ENCODE measurements at places on chromosomes 3 and 15.

DNA sequence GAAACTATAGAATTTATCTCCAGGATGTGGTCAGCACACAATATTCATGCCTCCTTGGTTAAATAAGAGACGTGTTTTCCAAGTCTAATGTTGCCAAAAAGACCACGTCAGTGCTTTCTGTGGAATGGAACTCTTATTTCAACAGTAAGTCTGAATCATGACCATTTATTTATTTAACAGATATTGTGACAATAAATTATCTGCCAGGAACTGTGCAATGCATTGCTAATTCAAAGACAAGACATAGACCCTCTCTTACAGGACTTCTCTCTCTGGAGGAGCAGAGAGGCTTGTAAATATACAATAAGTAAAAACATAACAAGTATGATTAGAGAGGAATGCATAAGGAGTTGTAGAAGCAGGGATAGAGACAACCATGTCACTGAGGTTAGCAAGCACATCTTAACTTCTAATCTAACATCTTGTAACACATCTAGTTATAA is 227.5 kb downstream of the DTWD1 start:
- no peak for DNase-seq

DNA sequence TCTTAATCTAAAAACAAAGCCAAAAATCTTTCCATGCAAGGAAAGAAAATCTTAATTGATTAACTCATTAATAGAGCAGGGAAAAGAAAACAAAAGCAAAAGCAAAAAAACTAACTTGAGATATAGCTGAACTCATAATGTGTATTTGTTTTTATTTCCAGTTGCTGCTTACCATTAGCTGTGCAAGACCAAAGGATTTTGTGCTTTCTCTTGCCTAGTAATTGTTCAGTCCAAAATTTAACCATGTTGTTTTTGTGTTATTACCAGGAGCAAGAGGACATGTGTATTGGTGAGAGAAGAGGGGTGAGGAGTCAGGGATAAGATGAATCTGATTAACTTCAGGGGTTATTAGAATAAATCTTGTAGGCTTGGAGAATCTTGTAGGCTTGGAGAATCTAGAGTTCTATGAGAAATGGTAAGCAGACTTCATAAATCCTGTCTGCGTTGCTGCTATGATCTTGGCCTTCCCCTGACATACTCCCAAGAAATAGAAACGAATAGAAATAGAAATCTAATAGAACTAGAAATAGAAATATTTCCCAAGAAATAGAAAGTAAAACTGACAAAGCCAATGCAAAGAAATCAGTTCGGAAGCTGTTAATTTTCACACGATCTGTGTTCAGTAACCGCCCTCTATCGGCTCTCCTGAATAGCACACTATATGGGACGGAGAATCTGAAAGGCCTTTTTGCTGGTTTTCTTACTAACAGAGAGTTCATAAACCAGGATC is 72.6 kb upstream of the TNFSF10 start:
- peak; percentile 78 for DNase-seq

- no peak for DNase-seq
These were observed 319.2 kb upstream of the TRIM42 start for GRCh38 chr3:140358686-140359085.

DNA sequence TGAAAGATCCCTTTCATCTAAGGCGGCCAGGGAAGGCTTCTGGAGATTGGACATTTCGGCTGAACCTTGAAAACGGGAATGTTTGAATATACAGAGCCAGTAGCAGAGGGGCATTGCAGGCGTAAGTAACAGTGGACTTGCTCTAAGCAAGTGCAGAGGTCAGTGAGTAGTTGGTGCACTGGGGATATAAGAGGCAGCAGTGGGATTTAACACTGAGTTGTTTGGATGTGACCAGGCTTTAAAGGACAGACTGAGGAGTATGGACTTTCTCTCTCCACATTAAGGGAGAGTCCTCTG is 1.3 kb downstream of the ARNT2 start:
- no peak for DNase-seq

DNA sequence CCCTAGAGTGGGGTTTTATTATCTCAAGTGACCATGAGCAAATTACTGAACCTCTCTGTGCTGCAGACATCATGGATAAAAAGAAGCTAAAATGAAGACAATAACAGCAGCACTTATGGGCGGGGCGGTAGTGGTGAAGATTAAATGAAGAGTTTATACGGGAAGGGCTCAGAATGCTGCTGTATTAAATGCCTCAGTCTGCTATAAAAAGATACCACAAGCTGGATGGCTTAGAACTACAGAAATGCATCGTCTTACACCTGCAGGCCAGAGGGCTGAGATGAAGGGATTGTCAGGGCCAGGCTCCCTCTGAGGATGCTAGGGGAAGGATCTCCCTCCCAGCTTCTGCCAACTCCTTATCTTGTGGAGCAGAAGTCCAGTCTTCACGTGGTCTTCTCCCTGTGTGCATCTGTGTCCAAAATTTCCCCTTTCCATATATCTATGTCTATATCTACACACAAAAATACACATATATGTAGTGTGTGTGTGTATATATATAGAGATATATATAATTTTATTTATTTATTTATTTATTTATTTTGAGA is 2.9 kb downstream of the ALG1L2 start:
- DNase-seq: no peak

DNA sequence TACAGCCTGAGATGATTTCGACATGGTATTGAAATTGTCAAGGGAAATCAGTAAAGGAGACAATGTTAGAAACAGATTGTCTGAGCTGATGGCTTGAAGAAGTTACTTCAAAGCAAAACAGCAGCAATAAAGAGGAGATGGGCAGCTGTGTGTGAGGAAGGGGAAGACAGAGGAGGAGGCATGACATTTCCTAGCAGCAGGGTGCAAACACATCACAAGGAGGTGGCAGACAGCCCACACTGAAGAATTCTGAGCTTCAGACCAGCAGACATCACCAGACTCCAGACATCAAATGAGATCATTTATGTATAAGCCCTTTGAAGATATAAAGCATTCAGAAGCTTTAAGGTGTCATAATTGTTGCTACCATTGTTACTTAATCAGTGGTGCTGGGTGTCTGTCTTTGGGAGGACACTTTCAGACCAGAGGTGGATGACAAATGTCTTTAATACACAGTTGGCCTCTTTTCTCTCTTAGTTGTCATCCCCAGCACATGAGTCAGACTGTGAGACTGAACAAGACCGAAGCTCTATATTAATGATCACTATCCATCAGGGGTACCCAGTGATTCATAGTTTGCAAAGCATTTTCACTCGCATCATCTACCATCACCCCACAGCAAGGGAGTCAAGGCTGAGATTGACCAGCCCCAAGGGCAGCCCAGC is 203.9 kb downstream of the MINAR1 start:
- no peak for DNase-seq

DNA sequence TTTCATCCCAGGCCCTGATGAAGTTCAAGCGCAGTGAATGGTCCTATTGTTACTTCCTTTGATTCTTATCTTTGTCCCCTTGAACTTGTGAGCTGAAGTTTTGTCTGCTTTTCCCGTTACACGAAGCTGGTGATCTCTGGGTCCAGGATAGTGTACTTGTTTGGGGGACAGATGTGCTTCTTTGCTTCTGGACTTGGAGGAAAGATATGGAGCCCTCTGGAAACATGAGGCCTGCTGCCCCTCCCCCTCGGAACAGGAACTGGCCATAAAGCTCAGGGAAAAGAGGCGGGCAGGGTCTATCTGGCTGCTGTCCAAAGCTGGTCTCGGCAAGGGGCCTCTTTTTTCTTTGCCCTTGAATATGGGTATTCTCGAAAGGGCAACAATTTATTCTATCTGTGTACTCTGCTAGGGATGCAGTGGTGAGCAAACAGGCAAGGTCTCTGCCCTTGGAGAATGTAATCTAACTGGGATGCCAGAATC is 47.6 kb downstream of the IDH2 start:
- DNase-seq: no peak

GRCh38 chr3:156472684-156473083 is 82.2 kb downstream of the SSR3 start:
- no peak for DNase-seq

DNA sequence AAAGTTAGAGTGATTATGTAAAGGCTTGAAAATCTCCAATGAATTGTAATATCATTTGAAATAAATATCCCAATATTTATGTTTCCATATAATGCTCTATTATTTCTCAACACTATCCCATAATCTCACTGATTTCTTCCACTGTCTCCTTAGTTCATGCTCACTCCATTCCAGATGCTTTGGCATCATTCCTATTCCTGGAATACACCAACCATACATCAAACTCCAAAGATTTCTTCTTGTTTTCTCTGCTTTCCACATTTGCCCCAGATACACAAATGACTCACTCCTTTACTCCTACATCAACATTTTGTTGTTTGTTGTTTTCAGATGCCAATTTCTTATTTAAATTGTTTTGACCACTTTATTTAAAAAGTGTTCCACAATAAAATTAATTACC is 1390.8 kb downstream of the ZPLD1 start:
- no peak for DNase-seq

GRCh38 chr15:73849641-73850040 is 23.7 kb upstream of the TBC1D21 start:
- DNase-seq: no peak

DNA sequence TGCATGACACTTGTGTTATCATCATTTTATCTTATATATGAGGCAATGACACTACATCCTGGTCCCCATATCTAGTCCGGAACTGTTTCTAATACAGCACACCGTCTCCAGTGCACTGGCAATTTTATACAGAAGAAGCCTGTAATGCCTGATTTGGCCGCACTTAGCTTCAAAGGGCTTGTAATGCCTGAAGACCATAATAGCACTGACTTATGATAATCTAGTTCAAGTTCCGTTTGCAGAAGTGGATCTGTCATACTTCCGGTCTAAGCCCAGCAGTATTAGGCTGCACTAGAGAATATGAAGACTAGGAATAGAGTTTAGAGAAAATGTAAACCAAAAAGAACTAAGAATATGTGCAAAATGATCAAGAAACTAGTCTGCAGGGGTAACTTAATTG is 1.3 kb downstream of the BNIP2 start:
- DNase-seq: peak; percentile 27

GRCh38 chr3:98553021-98553563 is 21.3 kb downstream of the GPR15 start:
- no peak for DNase-seq

DNA sequence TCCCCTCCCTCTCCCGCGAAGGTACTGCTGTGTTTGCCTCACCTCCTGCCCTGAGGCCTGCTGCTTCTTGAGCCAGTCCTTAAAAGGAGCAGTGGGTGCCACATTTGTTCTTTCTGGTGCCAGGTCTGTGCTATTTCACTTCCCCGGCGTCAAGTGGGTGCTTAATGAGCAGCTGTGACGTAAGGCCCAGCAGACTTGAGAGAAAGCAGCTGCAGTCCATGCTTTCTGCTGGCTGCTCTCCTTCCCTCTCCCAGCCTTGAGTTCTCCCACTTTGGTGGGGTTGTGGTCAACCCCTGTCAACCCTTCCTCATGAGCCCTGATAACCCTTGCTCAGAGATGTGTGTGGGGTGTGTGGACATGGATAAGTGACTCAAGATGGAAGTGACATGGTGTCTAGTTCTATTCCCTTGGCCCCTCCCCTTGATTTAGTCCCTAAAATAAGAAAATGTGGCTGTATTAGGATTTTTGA is 6.9 kb downstream of the INAFM2 start:
- DNase-seq: no peak

- DNase-seq: no peak
These were observed 314.2 kb downstream of the NTRK3 start for GRCh38 chr15:87942316-87942715.

- DNase-seq: peak; percentile 1
These were observed 925 bp upstream of the PSTPIP1 start for GRCh38 chr15:76994001-76994400.

GRCh38 chr3:124383051-124383450 is 347.2 kb upstream of the UMPS start:
- no peak for DNase-seq

DNA sequence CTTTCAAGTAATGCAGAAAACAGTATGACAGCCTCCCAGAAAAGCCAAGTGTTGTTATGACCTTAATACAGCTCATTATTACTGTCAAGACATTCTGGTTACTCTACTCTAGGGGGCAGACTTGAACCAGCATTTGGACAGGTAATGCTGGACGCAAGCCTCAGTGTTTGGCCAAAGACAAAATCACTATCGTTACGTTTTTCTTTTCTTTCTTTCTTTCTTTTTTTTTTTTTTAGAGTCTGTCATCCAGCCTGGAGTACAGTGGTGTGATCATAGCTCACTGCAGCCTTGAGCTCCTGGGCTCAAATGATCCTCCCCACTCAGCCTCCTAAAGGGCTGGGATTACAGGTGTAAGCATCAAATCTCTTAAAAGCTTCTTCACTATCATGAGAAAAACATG is 29.4 kb upstream of the TMEM45A start:
- DNase-seq: peak; percentile 58

DNA sequence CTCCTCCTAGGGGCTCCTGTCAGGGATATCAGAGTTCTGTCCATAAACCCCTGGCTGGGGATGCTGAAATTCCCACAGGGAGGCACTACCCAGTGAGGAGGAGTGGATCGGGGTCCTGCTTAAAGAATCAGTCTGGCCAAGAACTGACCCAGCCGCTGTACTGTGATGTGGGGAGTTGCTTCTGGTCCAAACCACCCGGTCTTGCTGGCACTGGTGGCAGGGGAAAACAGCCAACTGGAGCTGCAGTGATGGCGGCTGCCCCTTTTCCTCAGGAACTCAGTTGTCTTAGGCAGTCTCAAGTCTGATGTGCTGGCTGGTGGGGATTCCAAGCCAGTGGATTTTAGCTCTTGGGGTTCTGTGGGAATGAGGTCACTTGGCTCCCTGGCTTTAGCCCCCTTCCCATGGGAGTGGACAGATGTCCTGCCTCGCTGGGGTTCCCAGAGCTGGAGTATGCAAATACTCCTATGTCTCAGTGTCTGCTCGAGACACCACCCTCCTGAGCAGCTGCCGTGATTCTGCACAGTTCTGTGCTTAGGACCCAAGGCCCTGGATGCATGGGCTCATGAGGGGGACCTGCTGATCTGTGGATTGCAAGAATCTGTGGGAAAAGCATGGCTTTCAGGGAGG is 97.1 kb downstream of the SLC25A26 start:
- no peak for DNase-seq

GRCh38 chr3:100525753-100526612 is 33.6 kb downstream of the TMEM45A start:
- no peak for DNase-seq

All from ACHN (cell line).